Stimulated activated CD8-positive, alpha-beta memory T cell treated with anti-CD3 and anti-CD28 coated beads, Interleukin-4, amount 100 ng/mL, for 1 hour (primary cell): ENCODE measurements at places on chromosomes 6 and 20.

DNA sequence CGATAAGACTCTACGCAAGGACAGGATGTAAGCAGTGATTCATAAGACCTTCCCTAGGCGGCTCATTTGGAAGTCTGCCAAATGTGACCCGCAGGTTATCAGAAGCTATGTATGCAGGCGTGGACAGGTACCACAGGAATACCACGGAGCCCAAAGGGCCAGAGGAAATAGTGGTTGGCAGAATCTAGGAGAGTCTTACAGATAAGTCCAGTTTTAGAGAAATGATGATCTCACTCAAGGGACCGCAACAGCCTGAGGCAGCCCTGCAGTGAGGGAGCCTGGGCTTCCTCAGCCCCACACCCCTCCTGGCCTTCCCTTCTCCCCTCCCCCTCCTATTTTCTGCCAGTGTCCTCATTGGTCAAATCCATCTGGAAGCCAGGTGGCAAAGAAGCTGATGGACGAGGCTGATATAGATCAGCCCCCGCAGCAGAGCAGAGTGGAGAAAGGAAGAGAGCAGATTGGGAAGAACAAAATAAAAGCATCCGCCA, 110.6 kb downstream of the FNDC1 start:
- DNase-seq, result no peak

GRCh38 chr20:53428996-53429395, 164.6 kb downstream of the ZNF217 start:
- DNase-seq, result no peak

DNA sequence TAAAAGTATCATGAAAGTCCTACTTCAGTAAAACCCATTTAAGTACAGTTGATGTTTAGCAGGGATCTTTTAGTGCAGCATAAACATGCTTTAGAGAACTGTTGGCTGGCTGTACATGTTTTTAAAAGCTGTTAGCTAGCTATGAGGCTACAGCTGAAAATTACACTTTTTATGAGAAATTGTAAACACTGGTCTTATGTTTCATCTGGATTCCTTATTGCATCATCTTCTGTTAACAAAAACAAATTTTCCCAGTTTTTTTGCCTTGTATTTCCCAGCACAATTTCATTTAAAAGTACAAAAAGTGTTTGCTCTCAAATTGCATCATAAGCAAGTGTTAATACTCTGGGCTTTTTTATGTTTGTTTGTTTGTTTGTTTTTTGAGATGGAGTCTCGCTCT, 18.3 kb upstream of the HLA-E start:
- no peak for DNase-seq

DNA sequence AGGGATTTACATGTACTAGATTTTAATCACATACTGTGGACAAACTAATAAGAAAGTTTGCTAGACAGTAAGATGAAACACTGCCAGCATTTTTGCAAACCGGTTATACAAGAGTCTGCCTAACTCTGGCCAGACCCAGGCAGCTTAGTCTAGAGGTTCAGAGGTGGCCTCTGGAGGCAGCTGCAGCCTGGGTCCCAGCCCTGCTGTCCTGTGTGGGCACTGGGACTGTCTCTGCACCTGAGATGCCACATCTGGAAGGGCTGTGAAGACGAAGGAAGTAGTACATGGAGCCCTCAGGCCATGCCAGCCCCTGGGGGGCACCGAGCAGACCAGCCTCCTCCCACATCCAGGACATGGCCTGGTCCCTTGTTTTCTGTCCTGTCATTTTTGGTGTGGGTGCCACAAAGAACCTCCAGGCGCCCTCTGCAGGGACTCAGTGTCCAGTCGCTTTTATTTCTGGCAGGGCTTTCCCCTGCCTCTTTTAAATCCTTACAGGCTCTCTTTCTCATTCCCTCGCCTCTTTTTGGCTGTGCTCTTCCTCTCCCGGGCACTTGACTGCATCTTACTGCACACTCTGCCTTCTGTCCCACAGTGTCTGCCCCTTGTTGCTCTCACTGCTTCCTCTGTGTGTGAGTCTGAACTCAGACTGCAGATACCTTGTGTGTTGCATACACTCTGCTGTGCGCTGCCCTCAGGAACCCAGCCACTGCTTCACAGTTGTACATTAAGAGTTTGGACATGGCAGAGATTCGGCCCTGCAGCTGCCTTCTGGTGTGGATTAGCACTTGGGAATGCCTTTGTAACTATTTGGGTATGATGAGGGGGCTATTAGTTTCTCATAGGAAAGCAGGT, 216.7 kb downstream of the ZDHHC14 start:
- DNase-seq, result no peak

DNA sequence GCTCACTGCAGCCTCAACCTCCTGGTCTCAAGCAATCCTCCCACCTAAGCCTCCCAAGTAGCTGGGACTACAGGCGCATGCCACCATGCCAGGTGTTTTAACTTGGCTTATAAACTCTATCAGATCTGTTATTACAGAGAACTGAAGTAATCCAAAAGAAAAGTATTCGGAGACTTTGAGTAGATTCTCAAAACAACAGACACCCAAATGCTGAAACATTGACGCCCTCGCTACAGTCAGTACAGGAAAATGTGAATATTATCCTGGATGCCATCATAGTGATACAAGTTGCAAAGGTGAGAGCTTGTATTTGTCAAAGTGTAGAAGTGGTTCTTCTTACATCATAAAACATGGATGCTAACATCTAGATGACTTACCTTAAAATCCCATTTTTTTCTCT, 108.7 kb upstream of the EDN1 start:
- DNase-seq, result no peak
